WTC11 (cell line): ENCODE measurements at places on chromosomes 11 and 22. TPM values are rescaled to one million over a fixed set of nuclear protein-coding genes. Genes with fewer than 3 reads are reported as not detected.

The KDELR3 gene
- total RNA-seq, result 5.7 to 10.3 TPM (median 7.7 TPM) in 3 replicates

GRCh38 chr11:77123591-77123990, 4.5 kb upstream of the MYO7A start:
- DNase-seq, result no peak

DNA sequence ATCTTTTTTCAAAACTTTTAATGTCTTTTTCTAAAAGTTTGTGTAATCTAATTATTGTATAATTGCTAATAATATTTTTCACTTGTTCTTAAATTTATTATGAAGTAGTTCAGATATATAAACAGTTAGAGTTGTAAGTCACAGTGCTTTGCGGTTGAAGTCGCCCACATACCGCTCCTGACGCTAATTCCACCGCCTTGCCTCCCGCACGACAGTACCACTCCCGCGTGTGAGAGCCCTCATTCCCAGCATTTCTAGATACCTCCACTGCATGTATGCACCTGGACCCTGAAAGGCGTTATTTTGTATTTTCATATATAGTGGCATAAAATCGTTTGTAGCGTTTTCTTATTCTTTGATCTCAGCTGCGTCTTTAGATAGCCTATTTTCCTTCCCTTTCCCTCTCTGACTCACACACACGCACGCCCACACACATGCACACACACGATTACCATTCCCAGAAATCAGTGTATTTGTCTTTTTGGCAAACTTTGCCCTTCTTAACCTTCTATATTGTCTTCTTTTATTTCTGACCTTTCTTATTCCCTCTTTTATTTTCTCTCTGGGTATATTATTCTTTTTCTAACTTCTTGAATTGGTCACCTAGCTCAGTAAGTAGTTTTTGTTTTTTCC, 56.4 kb upstream of the PITPNB start:
- no peak for DNase-seq

DNA sequence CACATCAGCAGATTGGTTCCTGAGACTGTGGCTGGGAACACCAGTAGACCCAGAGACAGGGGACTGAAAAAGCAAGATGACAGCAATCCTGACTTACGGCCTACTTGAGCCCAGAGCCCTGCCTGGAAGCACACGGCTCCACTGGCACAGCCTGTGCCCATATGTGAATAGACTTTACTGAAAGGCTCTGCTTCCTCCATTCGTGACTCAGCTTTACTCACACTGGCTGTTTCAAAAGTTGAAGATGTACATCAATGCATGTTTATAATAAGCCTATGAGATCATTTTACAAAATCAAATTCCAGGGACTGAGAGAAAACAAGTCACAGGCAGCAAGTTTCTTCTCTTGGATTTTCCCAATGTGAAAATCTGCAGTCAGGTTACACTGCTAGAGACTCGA, 134.6 kb upstream of the TEAD1 start:
- DNase-seq, result no peak

The CTSW gene
- total RNA-seq, result 0.18 TPM in 1 of 3 replicates, not detected in the others

The TSPO gene
- 21.9 to 28.6 TPM (median 23.8 TPM) in 3 replicates for total RNA-seq

The PTPRCAP gene
- total RNA-seq, result 3.5 to 4.0 TPM (median 3.6 TPM) in 3 replicates

DNA sequence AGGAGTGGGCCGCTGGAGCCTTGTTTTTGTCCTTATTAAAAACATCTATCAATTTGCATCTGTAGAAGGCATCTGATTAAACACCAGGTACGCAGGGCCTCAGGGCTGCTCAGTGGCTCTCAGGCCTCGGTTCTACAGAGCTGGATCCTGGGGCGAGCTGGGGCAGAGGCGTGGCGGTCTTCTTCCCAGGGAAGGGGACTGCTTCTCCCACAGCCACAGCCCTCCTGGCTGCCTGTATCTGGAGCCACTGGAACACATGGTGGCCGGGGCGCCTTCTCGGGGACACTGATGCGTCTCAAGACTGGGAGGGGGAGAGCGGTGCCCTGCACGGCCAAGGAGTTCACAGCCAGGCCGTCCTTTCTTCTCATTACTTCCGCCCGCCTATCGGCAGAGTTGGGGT, 1178.2 kb downstream of the BRD1 start:
- no peak for DNase-seq

DNA sequence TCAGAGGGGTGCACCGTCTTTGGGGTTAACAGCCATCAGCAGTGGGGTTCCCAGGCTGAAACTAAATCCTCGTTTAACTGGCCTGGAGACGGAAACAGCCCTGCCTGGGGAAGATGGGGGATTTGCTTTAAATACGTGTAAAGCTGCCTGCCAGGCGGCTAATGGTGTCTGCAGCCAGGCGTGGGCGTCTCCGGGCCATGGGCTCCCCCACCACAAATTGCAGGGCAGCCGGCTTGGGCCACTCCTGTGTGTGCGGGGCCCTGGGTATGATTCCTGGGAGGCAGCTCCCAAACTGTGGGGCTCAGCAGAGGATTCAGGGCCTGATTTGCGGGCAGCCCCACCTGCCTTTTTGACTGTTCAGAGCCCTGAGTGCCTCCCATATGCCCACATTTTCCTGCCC, 110.5 kb downstream of the KCNQ1 start:
- peak; percentile 9 for DNase-seq

GRCh38 chr11:13800901-13801300, 132.4 kb downstream of the FAR1 start:
- DNase-seq, result no peak

The GNAZ gene
- 9.9 to 11.4 TPM (median 11.0 TPM) in 3 replicates for total RNA-seq
